ENCODE measurements at places on chromosomes 6 and 20.

DNA sequence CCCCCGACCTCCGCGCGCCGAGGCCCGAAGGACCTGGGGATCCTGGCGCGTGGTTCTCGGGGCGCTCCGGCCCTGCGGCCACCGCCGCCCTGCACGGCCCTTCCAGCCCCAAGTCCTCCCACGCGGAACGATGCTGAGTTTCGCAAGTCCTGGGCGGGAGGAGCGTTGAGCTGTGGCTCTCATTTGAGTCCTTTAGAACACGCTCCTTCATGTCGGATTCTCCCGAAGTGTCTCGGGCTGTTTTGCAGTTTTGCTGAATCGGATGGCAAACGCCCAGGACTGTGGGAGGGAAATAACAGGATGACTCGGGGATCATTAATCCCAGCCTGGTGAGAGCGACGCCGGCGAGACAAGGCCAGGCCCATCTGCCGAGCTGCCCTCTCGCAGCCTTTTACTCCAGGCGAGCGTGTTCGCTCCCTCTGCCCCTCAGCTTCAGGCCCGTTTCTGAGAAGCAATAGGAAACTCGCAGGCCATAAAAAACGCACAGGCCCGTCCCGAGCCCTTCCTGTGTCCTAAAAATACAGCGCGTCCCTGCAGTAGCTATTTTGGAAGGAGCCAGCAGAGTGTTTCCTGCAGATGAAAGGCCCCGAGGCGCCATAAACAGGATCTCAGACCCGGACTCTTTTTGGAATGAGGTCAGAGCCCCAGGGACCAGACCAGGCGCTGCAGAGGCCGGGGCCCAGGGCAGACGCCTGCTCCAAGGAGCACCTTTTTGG lies 153.5 kb downstream of the DLL1 start:
- DNase-seq: no peak

GRCh38 chr6:166936079-166936787 lies 20.1 kb downstream of the RNASET2 start:
- no peak for DNase-seq

DNA sequence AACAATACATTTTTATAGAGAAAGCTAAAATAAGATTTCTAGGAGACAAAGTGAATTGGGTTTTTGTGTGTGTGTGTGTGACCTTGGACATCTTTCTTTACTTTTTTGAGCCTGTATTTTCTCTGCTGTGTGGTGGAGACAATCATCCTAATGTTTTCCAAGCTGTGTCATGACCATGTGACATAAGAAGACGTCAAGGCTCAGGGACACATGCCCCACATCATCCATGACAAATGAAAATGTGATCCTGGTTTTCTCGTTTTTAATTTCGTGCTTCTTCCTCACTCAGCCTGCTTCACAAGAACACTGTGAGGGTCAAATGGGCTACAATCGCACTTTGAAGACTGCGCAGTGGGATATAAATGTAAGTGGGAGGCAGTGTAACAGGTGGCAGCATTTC lies 3.9 kb upstream of the BTNL2 start:
- DNase-seq: no peak

DNA sequence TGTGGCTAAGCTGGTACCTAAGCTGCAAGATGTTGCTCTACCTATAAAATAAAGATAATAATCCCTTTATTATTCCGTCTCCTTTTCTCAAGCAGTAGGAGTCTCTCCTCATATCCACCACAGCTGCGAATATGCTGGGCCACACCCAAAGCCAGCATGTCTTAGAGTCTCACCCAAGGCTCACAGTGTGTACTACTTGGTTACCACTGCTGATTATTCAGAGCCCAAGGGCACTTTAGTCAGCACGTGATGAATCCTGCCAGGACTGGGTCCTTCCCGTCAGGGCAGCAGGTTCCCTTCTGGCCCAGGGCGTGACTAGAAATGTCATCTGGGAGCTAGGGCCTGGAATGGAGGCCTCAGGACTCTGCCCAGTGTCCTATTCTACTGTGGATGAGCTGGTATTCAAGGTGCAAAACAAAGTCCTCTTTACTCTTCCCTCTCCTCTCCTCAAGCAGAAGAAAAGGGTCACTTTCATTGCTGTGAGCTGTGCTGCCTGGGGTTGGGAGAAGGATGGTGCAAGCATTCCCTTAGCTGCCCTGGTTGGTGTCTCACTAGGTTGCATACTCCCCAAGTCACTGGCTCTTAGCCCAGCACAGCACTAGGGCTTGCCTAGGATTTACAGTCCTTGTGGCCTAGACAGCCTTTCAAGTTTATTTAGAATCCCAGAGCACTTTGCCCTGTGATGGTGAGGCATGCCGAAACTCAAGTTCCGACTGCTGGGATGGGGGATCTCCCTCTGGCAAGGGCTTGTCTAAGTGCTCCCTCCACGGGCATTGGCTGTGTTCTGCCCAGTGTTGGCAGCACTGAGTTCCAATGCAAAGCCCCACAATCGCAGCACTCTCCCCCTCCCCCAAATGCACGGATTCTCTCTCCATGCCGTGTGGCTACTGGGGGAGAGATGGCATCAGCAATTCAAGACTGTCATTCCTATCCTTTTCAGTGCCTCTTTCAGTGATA lies 320.2 kb downstream of the BTBD9 start:
- DNase-seq: no peak

DNA sequence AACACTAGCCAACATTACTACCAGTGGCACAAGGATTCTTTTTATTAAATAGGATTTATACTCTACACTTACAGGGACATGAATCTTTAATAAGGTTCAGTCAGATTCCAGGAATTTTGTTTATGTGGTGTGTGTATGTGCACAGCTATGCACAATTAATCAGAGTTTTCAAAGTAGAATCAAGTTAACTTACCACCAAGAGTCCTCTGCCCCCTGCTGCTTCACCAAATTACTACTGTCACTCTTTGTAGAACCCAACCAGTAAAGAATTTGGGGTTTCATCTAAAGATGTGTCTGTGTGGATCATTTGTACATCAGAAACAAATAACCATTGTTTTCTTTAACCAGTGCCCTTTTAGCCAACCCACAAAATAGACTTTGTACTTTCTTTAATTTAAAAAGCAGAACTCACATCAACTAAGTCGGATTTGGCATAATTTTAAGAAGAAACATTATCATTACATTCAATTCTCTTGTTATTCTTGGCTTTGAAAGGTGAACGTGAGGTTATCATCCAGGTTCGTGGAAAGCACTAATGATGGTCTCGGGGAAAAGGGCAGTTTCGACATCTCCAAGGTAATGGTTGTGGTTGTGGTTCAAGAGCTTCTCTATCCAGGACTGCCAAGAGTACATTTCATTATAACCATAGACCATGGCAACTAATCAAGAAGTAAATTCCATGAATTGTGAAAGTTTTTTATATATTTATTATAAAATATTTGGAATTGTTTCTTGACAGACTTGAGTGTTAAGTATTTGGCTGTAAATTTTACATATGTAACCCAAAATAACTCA lies 514.3 kb upstream of the ID4 start:
- no peak for DNase-seq

- DNase-seq: no peak
Measured at GRCh38 chr6:167236239-167236571, 54.9 kb upstream of the UNC93A start.

DNA sequence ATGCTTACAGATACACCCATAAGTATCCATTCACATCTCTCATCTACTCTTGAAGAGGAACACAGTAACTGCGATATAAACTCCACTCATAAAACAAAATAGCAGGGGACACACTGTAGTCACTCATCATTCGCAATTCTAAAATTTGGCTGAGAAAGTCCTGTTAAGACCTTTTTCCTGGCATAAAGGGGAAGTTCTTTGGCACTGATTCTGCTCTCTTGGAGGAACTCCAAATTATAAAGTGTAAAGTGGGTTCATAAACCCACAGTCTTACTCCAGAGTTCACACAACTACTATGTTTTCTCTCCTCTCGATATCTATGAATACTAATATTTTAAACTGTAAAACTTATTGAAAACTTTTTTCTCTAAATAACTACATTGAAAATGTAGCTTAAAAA lies 80.6 kb downstream of the ADGB start:
- no peak for DNase-seq

DNA sequence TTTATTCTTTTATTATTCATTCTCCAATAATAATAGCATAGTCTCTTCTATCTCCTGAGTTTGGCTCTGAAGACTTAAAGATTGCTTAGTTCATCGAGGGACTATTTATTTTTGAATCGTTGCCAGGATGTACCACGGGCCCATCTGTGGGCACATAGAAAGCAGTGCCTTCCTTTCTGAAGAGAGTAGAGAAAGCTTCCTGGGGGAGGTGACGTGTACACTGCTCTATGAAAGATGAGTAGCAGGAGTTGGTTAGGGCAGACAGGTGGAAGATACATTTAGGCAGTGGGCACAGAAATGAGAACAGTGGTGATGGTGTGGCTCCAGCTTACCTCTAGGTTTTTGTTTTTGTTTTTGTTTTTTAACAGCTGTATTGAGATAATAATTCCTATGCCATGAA lies 98.4 kb downstream of the CDKAL1 start:
- DNase-seq: no peak

DNA sequence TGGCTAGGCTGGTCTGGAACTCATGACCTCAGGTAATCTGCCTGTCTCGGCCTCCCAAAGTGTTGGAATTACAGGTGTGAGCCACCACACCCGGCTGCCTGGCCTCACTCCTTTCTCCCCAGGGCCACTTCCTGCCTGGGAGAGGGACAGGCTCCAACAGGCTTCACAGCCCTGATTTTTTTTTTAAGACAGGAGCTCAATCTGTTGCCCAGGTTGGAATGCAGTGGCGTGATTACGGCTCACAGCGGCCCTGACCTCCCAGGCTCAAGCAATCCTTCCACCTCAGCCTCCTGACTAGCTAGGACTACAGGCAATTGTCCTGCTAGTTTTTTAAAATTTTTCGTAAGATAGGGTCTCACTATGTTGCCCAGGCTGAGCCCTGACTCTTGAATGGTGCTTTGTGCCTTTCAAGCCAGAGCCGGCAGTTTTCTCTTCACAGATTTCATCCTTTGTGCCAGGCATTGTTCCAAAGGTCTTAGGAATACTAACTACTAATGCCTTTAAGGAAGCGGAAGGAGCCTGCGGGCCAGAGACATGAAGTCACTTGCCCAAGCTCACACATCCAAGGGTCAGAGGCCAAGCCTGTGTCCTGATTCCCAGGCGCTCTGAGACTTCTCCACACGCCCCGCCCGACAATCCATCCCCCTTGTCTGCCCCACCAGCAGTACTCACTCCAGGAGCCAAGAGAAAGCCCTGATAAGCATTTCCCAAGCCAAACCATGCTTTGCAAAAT lies 19.2 kb downstream of the CAPN11 start:
- no peak for DNase-seq

DNA sequence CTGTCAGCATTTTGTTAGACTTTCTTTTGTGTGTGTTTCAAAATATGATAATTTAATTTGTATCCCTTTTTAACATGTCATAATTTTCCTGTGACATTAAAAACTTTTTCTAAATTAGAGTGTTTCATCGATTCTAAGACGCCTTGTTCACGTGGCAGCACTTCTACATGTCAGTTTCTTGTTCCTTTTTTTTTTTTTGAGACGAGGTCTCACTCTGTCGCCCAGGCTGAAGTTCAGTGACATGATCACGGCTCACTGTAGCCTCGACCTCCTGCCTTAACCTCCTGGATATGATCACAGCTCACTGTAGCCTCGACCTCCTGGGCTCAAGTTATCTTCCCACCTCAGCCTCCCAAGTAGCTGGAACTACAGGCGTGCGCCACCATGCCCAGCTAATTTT lies 27.6 kb upstream of the ADRM1 start:
- DNase-seq: no peak

GRCh38 chr6:170429450-170429849 lies 122.9 kb downstream of the FAM120B start:
- no peak for DNase-seq

DNA sequence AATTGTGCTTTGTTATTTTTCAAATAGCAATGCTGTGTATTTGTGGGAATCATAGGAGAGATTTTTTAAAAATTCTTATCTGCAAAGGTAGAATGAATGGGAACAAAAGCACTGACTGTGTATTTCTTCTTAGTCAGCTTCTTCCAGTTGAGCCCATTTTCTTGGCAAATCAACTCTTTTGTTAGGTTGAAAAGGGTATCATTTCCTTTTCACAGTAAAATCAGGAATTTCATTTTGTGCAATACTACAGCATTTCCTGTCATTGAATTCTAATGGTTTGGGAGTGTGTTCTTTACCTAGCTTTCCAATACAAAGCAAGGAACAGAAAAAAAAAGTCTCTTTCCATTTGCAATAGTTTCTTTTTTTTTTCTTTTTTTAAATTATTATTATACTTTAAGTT lies 19.0 kb upstream of the EXOC2 start:
- DNase-seq: no peak

DNA sequence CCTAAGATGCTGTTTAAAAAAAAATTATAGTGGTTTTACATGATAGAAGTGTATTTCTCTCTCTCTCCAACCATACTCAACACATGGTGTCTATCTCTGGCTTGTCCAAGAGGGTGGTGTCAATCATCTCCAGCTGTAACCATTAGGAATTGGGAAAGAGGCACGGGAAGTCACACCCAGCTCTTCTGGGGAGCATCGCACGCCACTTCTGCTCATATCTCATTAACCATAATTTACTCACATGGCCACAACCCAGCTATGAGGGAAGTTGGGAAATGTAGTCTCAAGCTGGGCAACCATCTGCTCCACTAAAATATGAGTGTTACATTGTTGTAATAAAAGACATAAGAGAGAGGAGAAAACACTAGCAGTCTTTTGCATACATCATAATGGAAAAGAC lies 30.4 kb upstream of the TSHZ2 start:
- DNase-seq: no peak

DNA sequence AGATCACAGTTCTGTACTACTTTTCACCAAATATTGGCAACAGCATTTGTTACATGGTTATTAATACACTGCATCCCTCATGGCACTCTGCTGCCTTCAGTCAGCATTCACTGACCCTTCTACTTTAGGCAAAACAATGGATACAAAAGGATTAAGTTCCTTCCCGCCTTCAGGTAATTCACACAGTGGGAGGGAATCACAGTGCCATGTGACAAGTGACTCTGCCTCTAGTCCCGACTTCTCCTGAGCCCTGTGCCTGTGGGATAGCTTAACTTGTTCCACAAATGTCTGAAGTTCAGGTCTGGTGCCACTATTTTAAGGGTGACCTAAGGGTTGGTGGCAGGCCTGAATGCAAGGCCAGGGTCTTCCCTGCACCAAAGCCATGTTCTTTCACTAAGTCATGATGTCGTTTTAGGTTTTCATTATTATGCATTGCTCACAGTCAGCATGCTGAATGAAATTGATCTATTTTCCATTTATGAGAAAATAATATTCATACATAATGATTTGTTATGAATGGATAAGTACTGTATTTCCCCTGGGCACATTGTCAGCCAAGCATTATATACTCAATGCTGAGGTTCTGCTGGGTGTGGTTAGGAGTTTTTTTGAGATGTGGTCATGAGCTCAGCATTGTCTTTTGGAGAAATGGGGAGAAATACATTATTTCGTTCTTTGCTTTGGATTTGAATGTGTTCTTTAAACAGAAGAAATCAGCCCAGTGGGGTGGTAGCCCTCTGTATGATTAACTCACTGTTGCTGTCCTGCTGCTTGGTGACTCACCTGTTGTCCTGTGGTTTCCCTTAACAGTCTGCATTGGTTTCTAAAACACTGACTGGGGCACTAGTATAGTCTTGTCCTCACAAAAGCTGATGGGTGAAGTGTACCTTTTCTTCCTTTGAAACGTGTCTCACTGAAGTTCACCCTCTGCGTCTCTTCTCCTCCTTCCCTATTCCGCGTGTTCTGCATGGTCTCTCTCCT lies 66.4 kb downstream of the AFDN start:
- DNase-seq: no peak

Data from NCI-H774 (cell line).